Common myeloid progenitor, CD34-positive (primary cell): ENCODE measurements at places on chromosomes 4 and X.

GRCh38 chr4:107740950-107741701 lies 21.1 kb upstream of the PAPSS1 start:
- H3K36me3 ChIP-seq = no peaks in the 10 kb centered on the region
- no peaks in the 10 kb centered on the region for H3K4me1 ChIP-seq
- DNase-seq = no peak
- H3K27me3 ChIP-seq = no peaks in the 10 kb centered on the region
- H3K27ac ChIP-seq = no peak overlapping the region

- H3K4me3 ChIP-seq = no peak overlapping the region
- no peaks in the 10 kb centered on the region for H3K4me1 ChIP-seq
- no peak overlapping the region for H3K27ac ChIP-seq
- no peaks in the 10 kb centered on the region for H3K27me3 ChIP-seq
- no peaks in the 10 kb centered on the region for H3K36me3 ChIP-seq
Measured at GRCh38 chr4:158067646-158068045, 105.2 kb downstream of the GASK1B start.

DNA sequence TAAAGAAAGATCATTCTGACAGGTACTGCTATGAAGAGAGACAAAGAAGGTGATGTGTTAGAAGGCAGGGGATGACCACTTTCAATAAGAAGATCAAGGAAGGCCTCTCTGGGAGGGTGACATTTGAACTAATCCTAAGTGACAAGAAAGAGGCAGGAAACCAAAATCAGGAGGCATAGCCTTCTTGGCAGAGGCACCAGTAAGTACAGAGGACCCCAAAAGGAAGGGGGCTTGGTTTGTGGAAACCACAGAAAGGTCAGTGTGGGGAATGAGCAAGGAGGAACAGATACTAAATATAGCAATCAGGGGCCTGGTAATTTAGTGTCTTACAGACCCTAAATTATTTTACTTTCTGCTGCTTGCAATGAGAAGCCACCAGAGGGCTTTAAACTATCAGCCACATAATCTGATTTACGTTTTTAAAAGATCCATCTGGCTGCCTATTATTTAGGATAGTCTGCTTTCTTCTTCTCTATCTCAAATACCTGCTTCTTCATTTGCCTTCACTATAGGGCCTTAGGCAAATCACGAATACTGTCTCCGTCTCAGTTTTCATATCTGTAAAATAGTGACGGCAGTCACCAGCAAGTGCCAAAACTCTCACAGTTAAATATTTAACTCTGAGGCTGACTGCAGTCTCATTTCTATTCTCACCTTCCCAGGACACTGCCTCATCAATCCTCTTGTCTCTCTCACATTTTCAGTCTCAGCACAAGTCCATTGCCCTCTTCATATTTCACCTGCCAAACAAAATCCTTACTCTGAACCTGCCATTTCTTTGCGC lies 16.7 kb downstream of the NR3C2 start:
- no peaks in the 10 kb centered on the region for H3K36me3 ChIP-seq
- DNase-seq = no peak
- H3K27me3 ChIP-seq = no peaks in the 10 kb centered on the region

DNA sequence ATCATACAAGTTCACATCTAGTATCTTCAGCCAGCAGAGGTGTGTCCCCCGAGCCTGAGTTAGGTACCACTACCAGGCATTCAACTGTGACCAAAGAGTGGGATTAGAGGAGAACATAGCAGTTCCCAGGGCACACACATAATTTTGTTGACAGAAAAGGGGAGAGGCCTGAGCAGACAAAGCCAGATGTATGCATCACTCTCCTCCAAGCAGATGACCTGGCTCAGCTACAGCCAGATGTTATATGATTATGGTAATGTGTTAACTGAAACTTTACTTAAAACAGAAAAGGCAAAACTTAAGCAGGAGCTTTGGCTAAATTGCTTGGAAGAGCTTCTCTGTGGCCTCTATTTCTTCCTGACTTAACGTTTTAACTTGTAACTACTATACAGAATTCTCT lies 88.9 kb downstream of the CC2D2A start:
- DNase-seq = no peak
- no peaks in the 10 kb centered on the region for H3K36me3 ChIP-seq
- no peak overlapping the region for H3K4me3 ChIP-seq
- H3K27me3 ChIP-seq = no peaks in the 10 kb centered on the region
- no peak overlapping the region for H3K27ac ChIP-seq
- H3K4me1 ChIP-seq = no peaks in the 10 kb centered on the region

DNA sequence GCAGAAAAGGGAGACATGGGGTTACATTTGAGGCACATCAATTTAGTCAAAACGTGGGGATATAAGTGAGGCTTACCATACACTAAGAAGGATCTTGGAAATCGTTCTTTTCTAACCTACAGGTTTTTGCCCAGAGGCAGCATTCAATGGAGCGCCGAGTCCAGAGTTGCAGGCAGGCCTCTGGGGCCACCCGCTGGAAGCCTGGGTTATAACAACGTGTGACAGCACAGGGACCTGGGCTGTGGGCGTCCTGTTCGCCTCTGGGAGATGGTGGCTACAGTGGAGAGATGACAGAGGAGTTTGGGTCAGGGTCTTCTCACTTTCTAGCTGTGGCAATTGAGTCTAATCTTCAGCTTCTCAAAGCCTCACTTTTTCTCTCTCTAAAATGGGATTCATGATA lies 53.9 kb downstream of the ENPP6 start:
- no peak overlapping the region for H3K27ac ChIP-seq
- H3K36me3 ChIP-seq = no peaks in the 10 kb centered on the region
- DNase-seq = peak; percentile 58
- no peak overlapping the region for H3K4me3 ChIP-seq

- peak; percentile 72 for DNase-seq
- H3K36me3 ChIP-seq = no peaks in the 10 kb centered on the region
- H3K4me1 ChIP-seq = peaks cover 36% of the 10 kb centered on the region
- H3K27me3 ChIP-seq = no peaks in the 10 kb centered on the region
- no peak overlapping the region for H3K27ac ChIP-seq
Measured at GRCh38 chr4:48752726-48753125, 27.4 kb downstream of the FRYL start.

DNA sequence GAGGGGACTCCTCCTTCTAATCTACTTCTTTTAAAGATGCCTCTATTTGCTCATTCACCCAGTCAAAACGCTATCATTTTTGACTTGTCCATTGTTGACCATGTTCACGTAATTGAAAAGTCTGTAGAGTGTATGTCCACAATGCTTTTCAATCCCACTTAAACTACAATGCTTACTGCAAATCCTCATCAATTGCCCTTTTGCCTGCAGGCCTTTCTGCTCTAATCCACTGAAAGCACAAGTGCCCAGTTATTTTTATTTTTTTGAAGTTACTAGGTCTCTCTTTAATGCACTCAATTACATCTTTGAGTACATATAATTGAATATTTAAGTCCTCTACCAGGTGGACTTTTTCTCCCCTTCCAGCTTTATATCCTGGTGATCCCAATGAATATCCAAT lies 437.4 kb downstream of the PDGFC start:
- no peak overlapping the region for H3K27ac ChIP-seq
- no peak for DNase-seq
- H3K4me1 ChIP-seq = no peaks in the 10 kb centered on the region
- no peaks in the 10 kb centered on the region for H3K27me3 ChIP-seq
- H3K36me3 ChIP-seq = no peaks in the 10 kb centered on the region
- H3K4me3 ChIP-seq = no peak overlapping the region

DNA sequence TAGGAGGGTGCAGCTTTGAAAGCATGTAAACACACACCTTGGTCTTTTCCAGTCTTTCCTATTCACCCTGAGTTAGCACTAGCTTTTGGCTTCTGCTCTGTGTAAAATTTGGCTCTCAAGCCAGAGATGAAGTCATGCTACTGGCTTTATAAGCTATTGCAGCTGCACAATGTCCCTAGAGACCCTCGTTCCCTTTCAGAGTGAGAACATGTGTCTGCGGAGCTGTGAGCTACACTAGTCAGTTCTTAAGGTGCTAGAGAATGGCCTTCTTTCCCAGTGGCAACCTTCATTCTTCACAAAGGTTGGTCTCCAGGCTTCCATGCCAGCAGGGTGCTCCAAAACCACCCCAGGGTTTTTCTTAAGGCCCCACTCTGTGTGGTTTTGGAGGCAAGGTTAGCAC lies 199.1 kb downstream of the SPATA18 start:
- no peak for DNase-seq
- H3K27me3 ChIP-seq = no peaks in the 10 kb centered on the region
- H3K4me3 ChIP-seq = no peak overlapping the region
- H3K36me3 ChIP-seq = no peaks in the 10 kb centered on the region

- no peak overlapping the region for H3K27ac ChIP-seq
- H3K36me3 ChIP-seq = no peaks in the 10 kb centered on the region
- H3K4me3 ChIP-seq = no peak overlapping the region
- no peak for DNase-seq
Measured at GRCh38 chr4:183057255-183057654, 41.8 kb upstream of the WWC2 start.

DNA sequence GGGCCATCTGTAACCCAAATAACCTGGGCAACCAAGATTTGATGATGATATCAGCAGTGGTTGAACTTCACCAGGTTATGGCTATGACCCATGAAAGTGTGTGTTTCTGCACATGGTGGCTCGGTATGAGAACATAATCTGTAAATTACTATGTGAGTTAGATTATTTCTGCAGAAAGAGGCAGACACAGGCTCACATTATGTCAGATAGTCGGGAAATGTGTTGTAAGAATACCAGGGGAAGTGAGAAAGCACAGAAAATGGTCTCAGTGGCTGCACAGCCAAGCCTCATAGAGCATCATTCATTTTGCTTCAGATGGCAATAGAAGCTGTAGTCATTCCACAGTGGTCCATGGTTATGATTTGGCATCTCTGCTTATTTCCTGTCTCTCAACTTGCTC lies 63.0 kb upstream of the RBPJ start:
- H3K27me3 ChIP-seq = no peaks in the 10 kb centered on the region
- H3K27ac ChIP-seq = no peak overlapping the region
- no peaks in the 10 kb centered on the region for H3K36me3 ChIP-seq
- H3K4me3 ChIP-seq = no peak overlapping the region

DNA sequence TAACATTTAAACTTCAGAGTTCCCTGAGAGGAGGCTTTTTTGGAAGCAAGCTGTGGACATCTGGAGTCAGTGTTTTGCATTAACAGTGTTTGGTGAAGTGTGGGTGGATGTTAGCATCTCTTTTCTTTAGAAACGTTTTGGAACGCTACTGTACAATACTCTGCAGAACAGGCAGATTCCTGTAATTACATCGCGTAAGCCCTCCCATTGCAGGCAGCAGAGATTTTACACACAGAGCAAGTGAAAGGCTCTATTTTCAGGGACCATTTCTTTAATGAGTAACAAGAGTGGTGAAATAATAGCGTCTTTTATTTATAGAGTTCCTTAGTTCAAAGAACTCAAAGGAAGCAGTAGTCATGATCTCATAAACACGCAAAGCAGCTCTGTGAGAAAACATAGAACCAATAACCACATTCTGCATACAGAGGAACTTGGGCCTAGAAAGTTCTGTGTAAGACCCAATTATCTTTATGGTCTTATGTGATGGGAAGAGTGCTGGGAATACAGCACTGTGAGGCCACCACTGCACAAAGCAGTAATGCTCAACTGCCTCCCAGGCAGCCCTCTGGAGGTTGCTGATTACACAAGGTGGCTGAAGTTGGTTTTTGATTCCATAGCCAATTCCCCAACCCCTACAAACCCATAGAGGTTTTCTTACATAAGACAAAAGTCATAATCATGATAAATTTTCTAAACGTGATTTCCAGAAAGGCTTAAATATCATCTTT lies 298.7 kb upstream of the EPHA5 start:
- no peaks in the 10 kb centered on the region for H3K27me3 ChIP-seq
- no peak overlapping the region for H3K4me3 ChIP-seq
- DNase-seq = no peak
- H3K36me3 ChIP-seq = no peaks in the 10 kb centered on the region
- H3K4me1 ChIP-seq = no peaks in the 10 kb centered on the region

GRCh38 chr4:127293496-127293895 lies 339.3 kb upstream of the INTU start:
- no peak overlapping the region for H3K27ac ChIP-seq
- H3K4me3 ChIP-seq = no peak overlapping the region
- no peaks in the 10 kb centered on the region for H3K27me3 ChIP-seq
- H3K36me3 ChIP-seq = no peaks in the 10 kb centered on the region

DNA sequence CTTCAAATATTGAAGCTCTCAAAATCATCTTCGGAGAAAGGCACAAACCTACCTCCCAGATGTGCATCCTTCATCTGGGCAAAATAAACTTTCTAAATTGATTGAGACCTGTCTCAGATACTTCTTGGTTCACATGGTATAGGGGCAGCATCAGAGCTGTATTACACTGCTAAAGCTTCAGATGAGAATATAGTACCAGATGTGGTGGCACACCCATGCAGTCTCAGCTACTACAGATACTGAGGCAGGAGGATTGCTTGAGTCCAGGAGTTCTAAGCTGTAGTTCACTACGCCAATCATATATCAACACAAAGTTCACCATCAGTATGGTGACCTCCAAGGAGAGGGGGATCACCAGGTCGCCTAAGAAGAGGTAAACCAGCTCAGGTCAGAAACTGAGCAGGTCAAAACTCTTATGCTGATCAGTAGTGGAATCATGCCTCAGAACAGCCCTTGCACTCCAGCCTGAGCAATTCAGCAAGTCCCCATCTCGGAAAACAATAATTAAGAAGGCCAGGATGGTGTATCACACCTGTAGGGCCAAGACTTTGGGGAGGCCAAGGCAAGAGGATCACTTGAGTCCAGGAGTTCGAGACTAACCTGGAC lies 22.0 kb downstream of the ELF2 start:
- H3K4me1 ChIP-seq = peaks cover 2% of the 10 kb centered on the region
- H3K27me3 ChIP-seq = no peaks in the 10 kb centered on the region
- H3K4me3 ChIP-seq = no peak overlapping the region

DNA sequence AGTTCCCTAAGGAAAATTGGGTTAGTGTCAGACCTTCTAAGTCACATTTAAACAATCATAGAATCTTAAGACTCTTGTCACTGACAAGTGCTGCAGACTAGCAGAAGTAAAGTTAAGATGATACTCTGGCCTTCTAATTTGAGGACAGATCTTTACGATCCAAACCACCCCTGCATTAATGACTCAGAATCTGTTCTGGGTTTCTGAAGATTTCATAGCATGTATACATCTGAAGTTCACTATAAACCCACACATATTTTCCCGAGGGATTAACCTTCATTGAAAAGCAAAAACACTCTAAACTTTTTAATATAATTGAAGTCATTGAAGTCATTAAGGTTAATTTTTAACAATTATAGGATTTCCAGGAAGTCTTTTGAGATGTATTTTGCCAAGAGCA lies 674.3 kb downstream of the IQCM start:
- no peaks in the 10 kb centered on the region for H3K4me1 ChIP-seq
- no peaks in the 10 kb centered on the region for H3K27me3 ChIP-seq
- no peak for DNase-seq
- no peak overlapping the region for H3K27ac ChIP-seq
- no peak overlapping the region for H3K4me3 ChIP-seq
- no peaks in the 10 kb centered on the region for H3K36me3 ChIP-seq

DNA sequence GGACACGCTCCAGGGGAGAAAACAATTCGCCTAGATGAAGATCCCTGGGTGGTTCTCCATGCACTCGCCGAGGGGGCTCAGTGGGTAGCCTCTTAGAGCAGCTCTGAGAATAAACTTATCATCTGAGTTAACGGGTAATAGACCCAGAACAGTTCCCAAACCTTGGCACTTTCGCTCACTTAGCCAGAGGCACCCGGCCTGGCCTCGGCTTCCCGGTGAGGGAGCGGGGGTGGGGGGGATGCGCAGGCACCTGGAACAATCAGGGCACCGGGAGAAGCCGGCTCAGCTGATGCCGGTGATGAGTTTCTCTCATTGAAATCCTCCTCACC lies 405 bp upstream of the ZAR1 start:
- no peak for DNase-seq
- no peaks in the 10 kb centered on the region for H3K36me3 ChIP-seq
- H3K27ac ChIP-seq = no peak overlapping the region
- H3K4me3 ChIP-seq = peak overlapping the region; percentile 48
- H3K4me1 ChIP-seq = peaks cover 6% of the 10 kb centered on the region

GRCh38 chr4:69823481-69824186 lies 36.3 kb downstream of the SULT1E1 start:
- no peak overlapping the region for H3K27ac ChIP-seq
- no peaks in the 10 kb centered on the region for H3K4me1 ChIP-seq
- no peaks in the 10 kb centered on the region for H3K27me3 ChIP-seq
- H3K36me3 ChIP-seq = no peaks in the 10 kb centered on the region
